ENCODE measurements at places on chromosomes 16 and 17.

DNA sequence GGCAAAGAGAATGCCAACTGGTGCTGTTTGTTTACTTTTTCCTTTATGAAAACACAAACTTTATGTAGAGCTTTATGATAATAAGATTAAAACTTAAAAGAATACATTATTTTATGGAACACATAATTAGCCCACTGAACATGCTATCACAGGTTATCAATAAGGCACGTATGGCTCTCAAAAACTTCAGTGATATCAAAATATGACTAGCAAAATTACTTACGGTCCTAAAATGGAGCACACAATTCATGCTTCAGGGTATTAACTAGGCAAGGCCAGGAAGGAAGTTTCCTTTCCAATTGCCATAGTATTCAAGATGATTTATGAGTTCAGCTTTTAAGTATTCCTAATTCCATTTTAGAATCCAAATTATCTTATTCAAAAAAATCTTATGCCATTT lies 3.6 kb downstream of the RNF43 start:
- no peak for DNase-seq

DNA sequence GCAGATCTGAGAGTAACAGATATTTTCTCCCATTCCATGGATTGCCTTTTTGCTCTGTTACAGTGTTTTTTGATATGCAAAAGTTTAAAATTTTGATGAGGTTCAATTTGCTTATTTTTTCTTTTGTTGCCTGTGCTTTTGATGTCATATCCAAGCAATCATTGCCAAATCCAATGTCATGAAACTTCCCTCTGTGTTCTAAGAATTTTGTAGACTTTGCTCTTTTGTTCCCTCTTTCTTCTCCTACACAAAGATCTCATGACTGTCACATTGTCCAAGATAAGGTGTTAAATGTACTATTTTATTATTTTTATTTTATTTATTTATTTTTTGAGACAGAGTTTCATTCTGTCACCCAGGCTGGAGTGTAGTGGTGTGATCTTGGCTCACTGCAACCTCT lies 18.9 kb upstream of the KCNH6 start:
- DNase-seq: no peak

DNA sequence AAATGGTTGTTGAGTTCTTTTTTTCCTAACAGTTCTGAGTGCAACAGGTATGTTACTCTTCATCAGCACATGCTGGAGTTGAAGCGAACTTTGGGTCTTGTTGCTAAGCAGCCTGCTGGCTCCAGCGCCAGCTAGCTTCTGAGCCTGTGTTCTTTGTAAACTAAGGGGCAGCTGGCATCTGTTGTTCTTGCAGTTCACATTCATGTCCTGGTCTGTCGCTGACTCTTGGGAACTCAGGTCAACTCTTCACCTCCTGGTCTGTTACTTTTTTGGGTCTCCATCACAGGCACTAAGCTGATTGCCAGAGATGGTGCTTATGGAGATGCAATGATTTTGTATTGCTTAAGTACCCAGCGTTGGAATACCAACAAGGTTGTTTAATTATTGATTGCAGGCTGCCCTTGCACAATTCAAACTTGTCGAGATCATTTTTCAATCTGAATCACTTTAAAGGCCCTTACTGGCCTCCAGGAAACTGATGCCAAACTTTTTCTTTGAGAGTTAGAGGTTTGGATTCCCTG lies 40.9 kb downstream of the USP10 start:
- no peak for DNase-seq

DNA sequence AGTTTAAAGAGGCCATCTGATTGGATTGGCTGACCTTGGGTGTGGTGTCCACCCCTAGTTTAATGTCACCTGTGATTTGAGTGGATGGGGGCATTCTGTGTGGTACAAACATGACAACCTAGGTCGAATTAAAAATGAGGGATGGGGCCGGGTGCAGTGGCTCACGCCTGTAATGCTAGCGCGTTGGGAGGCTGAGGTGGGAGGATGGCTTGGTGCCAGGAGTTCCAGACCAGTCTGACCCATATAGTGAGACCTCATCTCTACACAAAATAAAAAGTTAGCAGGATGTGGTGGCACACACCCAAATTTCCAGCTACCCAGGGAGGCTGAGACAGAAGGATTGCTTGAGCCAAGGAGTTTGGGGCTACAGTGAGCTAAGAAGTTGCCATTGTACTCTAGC lies 14.4 kb downstream of the CNTROB start:
- DNase-seq: no peak

DNA sequence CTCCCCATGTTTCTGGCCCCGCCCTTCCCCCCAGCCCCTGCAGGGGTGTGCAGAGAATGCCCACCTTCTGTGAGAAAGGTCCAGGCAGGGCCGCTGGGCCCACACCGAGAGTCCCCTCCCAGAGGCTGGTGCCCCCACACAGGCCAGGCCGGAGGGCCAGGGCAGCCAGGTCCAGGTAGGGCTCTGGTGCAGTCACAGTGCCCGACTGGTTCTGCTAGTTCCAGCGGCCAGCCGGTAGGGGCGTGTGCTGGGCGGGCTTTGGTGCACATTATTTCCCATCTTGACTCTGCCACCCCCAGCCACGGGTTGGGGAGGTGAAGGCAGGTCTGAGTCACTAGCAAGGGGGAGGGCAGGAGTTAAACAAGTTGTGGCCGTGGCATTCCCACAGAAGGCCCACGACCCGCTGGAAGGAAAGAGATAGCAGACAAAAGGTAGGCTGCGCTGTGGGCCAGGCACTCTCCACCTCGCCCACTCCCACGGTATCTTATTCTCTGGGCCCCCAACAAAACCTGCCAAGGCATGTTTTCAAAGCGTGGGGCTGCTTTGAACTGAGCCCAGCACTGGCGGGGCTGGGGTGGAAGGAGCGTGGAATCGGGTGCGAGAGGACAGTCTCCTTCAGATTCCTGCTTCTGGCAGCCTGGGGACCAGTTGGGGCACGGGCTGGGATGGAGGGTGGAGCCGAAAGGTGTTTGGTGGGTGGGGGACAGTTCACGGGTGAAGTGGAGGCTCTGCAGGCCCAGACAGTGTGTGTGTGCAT lies 1.9 kb downstream of the EPN3 start:
- no peak for DNase-seq

- DNase-seq: no peak
Measured at GRCh38 chr17:77708936-77709335, 249.6 kb upstream of the TNRC6C start.

- no peak for DNase-seq
Measured at GRCh38 chr16:27202923-27203506, 311 bp upstream of the KDM8 start.

DNA sequence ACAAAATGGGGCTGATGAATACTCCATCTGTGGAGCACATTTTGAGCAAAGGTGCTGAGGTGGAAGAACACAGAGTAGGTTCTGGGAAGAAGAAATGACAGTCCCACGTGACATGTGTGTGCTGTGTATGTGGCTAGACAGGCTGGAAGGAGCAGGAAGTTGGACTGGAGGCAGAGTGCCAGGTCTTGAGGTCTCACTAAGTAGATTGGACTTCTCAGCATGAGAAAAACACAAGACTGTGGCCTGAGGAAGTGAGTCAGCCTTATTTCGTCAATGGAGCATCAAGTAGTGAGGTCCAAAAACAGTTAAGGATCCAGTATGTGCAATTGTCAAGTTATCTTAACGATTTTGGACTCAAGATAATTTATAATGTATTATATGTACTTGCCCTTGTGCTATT lies 736.5 kb downstream of the KCNJ2 start:
- DNase-seq: peak; percentile 1

GRCh38 chr17:56751145-56751738 lies 82.5 kb downstream of the C17orf67 start:
- no peak for DNase-seq

- DNase-seq: no peak
Measured at GRCh38 chr17:40453881-40454612, 10.8 kb downstream of the IGFBP4 start.

DNA sequence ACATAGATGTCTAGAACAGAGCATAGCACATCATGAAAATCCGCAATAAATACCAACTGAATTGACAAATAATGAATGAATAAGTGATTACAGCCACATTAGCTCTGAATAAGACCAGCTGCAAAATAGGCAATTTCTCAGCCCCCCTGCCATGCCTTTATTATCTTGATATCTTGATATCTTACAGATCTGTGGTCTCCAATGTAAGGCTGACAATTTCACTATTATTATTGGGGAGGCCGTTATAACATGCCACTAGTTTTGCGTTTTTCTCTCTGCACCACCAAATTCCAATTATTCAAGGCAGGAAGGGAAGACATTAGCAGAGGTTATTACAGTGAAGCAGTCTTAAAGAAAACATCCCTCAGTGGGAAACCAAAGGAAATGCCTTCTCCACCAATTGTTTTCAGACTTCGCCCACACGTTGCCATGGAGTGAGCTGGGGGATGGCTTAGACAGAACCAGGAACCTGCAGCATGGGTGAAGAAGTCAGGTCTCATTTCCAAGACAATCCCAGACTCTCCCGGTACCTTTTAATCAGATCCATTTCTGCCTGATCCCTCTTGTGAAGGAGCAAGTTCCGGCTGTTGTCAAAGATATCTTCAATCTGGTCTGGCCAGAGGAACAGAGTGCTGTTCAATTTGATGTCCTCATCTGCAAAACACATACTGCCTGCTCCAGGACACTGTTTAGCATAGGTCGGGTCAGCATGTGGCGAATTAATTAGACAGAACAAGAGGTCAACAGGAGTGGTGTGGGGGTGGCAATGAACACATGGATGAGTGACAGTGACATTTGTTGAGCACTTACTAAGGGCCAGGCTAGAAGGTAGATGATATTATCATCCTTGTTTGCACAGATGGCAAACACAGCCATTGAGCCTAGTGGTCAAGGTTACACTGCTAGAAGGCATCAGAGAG lies 46.4 kb downstream of the DNAH3 start:
- no peak for DNase-seq

DNA sequence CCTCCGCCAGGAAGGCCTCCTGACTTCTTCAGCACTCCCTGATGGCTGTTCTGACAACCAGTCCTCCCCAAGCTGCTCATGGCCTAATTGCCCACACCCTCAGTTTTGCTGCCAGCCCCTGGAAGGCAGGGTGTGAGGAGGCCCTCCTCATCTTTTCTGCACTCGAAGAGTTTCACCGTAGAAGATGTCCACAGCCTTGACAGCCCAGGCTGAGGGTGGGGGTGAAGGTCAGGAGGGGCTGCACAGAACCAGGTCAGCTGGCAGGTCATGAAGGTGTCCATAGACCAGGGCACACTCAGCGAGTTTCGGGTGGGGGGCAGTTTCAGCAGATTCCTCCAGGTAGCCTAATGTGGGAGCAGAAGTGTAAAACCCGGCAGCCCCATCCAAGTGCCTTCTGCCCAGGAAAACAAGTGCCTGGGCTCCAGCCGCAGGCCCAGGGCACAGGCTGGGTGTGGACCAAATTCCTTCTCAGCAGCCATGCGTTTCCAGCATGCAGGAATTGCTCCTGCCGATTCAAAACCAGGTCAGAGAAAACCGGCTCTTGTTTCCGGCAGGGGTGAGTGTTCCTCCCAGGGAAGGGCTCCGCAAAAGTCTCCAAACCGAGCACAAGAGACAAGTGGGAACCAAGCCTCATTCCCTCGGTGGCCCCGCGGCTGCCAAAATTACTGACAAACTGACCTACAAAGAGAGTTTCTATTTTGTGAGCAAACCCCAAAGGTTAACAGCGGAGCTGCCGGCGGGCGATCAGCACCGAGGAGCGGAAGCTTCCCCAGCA lies 228.8 kb downstream of the C16orf78 start:
- no peak for DNase-seq

DNA sequence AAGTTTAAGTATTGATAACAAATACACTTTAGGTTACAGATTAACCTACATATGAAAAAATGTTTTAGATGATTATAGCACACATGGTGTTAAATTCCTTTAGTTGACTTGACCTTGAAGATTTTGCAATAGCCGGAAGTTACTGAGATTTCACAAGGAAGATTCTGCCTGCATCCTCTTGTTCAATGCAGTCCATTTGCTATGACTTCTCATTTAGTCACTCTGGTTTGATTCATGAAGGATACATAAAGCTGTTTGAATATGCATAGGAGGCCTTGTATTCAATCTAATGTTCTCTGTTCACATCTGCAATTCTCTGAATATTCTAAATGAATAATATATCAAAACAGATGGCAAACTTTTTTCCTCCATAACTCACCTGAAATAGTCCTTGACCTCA lies 870.2 kb upstream of the GOT2 start:
- DNase-seq: no peak

GRCh38 chr17:27247071-27247957 lies 46.6 kb upstream of the WSB1 start:
- DNase-seq: peak; percentile 36

DNA sequence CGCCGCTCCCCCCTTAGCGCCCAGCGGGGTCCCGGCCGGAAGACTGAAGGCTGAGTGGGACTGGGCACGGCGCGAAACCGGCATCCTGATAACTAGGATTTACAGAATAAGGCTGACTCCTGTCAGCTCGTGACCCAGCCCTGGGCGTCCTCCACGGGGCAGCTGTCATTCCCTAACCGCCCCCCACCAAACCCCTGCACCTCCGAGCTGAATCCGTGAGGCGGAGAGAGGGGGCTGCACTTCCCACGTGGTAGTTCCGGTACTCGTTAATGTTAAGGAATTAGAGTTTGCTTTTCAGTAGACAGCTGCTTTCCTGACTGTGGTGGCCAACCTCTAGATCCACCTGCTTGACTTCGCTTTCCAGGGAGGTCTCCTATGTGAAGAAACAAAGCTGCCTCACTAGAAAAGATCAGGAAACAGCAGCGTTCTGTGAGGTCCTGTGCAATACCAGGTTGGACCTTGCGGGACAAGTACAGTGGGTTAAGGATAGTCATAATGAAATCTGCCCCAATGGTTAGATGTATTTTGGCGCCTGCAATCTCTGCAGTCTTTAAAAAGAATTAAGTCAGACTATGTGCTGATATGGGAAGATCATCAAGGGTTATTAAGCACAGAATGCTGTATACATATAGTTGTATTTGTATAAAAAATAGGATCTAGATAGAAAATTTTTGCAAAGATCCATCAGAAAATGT lies 1.1 kb upstream of the WBP2 start:
- peak; percentile 58 for DNase-seq

DNA sequence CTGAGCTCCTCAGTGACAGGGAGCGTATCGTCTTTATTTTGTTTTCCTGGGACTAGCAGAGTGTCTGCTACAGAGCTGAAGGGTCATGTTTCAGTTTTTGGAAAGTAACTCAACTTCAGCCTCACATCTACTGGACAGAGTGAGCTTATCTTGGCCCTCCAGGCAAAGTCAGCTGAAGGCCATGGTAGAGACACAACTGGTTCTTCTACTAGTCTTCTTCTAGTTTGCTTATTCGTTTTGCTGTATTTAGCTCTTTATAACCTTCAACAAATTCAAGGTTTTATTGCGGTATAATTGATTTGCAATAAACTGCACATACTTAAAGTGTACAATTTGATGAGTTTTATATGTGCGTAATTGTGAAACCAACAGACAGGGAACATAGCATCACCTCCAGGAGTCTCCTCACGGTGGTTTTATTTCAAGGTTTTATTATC lies 6.1 kb upstream of the PRKCA start:
- no peak for DNase-seq

- DNase-seq: no peak
Measured at GRCh38 chr17:78291944-78292910, 60.8 kb downstream of the TMEM235 start.

- DNase-seq: no peak
Measured at GRCh38 chr16:27273330-27273669, 4.7 kb upstream of the NSMCE1 start.

Data from putamen (tissue), 1 donor.